ENCODE measurements at places on chromosomes 1 and 21.

DNA sequence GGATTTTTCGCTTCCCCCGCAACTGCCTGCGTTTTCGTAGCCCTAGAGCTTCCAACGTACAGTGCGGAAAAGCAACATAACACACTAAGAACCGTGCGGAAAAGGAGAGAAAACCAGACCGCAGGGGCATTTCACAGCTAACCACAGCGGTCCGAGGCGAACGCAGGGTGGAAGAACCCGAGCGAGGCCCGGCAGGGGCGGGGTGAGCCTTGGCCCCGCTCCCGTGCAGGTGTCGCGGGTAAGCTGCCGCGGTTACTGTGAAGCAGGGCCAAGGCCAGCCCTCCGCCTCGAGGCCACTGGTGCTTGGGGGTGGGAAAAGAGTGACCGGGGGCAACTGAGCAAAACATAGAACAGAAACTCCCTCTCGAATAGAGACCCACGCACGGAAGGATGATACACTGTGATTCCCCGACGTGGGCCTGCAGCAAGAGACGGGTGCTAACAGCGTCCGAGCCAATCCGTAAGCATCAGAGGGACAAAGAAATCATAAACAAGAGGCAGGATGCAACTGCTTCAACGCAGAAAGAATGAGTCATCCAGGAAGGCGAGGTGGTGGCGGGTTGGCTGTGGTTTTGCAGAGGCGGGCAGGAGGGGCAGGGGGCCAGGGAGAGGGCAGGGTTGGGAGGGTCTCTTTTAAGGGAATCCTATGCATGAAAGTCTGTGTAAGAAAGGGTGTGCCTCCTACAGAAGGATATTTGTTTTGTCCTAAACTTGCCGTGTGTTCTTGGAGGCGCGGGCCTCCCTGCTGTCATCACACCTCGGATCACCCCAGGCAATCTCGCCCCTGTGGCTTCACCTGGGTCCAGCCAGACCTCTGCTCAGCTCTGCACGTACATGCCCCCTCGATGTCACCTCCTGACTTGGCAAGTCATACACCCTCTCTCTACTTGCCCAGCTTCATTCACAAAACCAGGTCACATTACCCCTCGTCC is 7.3 kb downstream of the GNG4 start:
- DNase-seq: peak; percentile 78

DNA sequence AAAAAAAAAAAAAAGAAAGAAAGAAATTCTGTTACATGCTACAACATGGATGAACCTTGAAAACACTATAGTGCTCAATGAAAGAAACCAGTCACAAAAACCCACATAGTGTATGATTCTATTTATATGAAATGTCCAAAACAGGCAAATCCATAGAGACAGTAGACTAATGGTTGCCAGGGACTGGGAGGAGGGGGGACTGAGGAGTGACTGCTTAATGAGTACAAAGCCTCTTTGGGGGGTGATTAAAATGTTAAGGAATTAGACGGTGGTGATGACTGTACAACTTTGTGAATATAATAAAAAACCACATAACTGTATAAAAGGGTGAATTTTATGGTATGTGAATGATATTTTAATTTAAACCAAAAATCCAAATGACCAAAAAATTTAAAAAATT is 116.0 kb upstream of the GUCA2B start:
- no peak for DNase-seq

DNA sequence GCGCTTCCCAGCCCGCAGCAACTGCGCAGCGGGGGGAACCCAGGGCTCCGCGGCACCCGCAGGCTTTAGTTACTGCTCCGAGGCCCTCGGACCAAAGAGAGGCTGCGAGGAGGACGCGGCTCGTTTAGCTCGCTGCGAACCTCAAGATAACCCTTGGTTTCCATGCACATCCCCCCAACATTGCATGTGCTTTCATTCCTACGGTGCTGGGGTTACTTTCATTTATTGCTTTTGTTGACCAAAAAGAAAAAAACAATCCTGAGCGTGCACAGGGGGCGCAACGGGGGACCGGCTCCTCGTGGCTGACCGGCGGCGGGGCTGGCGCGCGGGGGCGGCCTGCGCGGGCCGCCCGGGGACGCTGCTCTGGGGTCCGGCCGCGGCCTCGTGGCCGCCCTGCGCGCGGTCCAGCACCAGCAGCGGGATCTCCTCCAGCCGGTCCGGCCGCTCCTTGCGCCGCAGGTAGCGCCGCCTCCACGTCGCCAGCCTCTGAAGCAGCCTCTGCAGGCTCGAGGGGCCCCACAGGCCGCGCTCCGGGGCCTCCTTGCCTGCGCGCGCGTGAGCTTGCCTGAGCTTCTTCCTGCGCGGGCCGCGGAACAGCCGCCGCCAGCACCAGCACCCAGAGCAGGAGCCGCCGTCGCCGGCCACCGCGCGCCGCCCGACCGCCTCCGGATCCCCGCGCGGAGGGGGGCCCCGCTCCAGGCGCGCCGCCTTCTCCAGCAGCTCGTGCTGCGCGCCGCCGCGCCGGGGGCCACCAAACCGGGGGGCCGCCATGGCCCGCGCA is 77.4 kb downstream of the DESI2 start:
- peak; percentile 61 for DNase-seq

DNA sequence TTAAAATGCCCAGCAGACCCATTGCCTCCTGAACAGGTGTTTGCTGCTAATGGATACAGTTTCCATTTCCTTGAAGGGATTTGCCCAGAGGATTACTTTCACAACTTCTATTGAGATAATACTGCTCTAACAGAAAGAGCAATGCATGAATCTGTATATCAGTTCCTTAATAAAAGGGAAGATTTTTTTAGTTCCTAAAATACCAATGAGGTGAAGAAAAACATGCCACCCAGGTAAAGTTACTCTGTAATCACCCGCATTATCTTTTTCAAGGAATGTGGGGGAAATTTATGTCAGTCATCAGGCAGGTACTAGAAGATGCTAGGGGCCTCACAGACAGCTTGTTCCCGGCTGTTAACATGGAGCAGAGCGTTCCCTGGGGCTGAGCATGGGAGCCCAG is 41.1 kb downstream of the KCNJ15 start:
- no peak for DNase-seq

DNA sequence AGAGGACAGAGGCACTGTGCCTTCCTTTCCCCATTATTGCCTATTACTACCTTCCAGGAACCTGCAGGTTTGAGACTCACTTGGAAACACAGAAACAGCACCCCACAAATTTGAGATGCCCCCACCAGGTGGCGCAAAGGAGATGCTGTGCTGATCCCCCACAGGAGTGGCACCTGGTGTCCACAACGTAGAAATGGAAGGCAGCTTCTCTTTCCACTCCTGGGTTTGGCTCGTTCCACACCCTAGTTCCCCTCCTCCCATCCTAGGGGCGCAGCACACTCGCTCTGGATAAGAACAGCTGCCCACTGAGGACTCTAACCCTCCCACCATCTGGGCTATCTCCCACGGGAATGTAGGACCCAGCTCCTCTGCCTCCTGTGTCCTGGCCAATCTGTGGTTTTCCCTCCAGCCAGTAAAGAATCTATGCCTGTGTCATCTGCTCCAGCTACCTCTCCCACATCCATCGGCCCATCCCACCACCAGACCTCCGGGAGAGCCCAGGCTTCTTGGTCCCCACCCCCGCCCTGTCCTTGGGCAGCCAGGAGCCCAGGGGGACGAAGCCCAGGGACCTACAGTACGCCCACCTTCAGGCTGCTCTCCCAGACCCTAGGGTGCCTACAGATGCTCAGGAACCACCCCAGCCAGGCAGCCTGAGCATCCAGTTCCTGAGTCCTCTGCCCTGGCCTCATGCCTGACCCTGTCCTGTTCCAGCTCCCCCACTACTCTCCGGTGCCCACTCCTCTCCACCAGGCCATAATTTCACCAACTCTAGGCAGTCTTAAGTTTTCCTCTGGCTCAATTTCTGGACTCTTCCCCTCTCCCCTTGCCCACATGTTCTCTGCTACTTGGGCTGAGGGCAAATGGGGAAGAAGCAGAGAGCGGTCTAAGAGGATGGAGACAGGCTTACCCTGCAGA is 549 bp downstream of the THBS3 start:
- peak; percentile 92 for DNase-seq

- DNase-seq: peak; percentile 42
Measured at GRCh38 chr1:2276803-2277580, 48.9 kb downstream of the SKI start.

DNA sequence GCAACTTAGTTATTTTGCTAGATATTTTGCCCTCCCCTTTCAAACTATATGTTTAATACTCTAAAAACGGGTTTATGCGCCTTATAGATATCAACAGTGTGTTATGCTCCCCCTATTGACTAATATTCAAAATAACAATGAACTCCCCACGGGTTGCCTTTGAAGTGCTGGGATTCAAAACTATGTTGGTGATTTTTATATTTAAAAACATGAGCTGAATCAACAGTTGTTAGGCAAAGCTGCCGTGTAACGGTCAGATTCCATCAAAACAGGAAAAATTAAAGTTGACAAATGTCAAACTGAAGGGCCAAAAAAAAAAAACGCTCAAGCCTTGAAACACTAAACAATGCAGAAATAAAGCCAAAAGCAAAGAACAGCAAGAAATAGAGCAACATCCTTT is 2.5 kb downstream of the TGFBR3 start:
- DNase-seq: peak; percentile 79

DNA sequence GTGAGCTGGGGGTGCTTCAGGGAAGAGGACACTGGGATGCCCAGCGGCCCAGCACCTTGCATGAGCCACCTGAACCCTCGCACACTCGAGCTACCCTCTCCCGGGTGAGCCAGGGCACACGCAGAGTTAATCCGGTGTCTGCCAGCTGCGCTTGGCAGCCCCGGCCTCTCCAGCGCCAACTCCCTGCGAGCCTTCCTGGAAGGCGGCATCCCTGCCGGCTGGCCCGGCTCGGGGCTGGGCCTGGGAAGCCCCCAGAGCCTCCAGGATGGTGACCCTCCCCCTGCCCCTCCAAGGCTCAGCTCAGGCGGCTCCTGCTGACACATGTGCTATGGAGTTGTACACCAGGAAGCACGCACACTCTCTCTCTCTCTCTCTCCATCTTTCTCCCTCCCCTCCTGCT is 48.7 kb downstream of the RAP1GAP start:
- no peak for DNase-seq

- no peak for DNase-seq
Measured at GRCh38 chr1:155250246-155250632, 5.0 kb downstream of the ENTREP3 start.

DNA sequence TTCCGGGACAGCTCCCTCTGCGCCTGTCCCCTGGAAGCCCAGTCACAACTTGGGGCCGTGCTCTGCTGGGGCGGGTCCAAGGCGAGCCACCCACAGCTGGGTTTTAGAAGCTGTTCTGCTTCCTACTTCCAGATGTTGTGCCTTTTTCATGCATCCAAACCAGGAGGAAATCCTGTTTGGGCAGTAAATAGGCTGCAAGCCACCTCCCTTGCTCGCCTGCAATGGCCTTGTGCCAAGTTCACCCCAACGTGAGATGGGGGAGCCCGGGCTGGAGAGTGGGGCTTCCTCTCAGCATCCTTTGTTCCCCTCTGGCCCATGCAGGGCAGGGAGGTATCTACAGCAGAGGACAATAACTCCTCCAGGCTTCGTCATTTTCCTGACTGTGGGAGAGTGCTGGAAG is 73.2 kb downstream of the DMRTB1 start:
- no peak for DNase-seq

DNA sequence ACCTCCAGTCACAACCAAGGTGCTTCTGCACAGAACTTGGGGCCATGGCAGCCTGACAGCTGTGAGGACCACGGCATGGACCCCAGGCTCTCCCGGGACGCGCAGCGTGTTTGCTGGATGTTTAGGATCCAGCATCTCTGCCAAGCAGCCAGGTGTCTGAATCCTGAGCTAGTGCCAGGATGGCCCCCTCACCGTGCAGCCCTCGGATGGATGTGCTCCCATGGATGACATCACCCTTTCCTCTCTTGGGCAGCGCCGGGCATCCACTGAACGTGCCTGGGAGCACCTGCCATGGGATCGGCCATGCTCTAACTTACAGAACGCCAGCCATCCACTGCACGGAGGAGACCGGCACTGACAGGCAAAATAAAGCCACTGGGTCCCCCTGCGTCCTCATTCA is 53.9 kb downstream of the PRDM15 start:
- no peak for DNase-seq

DNA sequence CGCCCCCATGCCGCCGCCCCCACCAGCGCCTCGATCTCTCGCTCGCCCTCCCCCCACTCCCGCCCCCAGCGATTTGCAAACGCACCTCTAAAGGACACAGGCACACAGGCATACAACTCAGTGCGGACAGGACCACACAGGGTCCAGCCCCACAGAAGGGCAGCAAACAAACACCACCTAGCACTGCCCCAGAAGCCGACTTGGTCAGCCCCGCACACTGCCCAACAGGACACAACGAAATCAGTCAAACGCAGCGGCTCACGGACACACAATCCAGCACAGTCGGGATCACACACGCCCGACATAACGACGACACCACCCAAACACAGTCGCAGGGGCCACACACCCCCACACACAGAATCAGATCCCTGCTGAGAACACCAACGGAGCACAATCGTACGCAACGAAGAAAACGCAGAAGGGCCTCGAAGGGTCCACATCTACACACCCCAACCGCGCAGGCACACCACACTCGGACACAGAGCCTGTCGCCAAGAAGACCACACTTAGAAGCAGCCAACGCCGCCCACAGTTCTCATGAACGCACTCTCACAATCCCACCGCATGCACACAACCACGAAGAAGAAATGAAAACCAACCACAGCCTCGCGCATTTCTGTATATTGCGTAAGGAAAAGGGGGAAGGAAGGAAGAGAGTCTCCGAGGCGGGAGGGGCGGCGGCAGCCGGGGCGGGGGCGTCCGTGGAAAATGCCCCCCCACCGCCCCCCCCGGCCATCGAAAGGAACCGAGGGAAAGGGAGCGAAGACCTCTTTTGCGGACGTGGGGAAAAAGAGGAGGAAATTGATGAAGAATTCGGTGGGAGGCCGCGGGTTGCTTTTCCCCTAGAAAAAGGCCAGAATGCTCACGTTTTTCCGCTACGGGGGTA is 481 bp downstream of the TAL1 start:
- peak; percentile 78 for DNase-seq

GRCh38 chr1:159341736-159342135 is 39.6 kb downstream of the FCER1A start:
- DNase-seq: no peak

DNA sequence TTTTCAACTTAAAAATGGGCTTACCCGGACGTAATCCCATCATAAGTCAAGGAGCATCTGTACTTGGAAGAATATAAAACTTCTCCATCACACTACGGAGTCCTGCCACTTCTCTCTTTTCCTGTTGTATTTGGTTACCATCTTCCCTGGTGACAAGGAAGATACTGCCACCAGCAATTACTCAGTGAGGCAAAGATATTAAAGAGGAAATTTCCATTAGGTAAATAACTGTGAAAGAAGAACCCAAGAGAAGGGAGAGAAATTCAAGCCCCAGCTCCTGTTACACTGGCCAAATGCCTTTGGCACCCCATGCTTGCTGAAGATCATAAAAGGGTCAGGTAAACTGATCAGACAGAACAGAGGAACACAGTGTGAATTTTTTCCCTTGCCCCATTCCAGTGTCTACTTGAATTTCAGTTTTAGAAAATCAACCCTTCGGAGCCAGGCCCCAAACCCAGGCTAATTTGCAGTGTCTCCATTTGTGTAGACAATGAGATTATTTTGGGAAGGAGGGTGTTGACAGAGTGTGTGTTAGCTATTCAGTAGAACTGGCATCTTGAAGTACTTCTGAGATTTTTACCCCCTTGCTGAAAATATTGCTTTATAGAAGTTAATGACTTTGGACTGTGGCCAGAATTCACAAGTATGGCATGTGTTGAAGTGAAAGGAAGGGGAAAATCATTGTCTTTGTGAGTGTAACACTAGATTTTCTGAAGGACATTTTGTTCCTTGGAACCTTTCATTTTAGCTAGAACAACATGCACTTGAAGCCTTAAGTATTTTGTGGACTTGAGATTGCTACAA is 167.1 kb downstream of the DHRS3 start:
- DNase-seq: peak; percentile 62

GRCh38 chr21:19198801-19199200 is 795.2 kb upstream of the TMPRSS15 start:
- DNase-seq: no peak
